ENCODE measurements at places on chromosomes 6 and 20.
A peak's percentile ranks its signal among the peaks of the same experiment; 100 is the strongest.

DNA sequence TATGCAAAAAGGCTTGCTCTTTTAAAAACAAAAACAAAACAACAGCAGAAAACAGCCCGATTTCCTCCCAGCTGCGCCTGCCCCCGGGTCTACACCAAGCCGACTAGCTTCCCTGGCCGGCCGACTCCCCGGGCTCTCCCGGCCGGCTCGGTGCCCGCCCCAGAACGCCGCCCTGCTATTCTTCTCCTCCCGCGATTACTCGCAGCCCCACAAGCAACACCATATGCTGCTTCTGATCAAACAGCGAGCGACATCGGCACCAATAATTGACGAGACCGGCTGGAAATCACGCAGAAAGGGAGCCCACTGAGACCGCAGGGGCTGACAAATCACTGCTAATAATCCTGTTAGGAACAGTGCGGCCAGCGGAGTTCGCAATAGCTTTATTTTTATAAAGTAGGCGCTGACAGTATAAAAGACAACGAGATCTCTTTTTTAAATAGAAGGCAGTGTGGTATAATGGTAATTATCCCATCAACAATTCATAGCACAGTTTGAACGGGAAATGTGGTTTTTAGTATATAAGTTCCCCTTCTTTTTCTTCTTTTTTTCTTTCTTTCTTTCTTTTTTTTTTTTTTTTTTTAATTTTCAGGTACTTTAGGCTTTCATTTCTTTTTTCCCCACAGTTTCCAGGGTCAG is 3.3 kb downstream of the SIM1 start:
- no peak for DNase-seq

DNA sequence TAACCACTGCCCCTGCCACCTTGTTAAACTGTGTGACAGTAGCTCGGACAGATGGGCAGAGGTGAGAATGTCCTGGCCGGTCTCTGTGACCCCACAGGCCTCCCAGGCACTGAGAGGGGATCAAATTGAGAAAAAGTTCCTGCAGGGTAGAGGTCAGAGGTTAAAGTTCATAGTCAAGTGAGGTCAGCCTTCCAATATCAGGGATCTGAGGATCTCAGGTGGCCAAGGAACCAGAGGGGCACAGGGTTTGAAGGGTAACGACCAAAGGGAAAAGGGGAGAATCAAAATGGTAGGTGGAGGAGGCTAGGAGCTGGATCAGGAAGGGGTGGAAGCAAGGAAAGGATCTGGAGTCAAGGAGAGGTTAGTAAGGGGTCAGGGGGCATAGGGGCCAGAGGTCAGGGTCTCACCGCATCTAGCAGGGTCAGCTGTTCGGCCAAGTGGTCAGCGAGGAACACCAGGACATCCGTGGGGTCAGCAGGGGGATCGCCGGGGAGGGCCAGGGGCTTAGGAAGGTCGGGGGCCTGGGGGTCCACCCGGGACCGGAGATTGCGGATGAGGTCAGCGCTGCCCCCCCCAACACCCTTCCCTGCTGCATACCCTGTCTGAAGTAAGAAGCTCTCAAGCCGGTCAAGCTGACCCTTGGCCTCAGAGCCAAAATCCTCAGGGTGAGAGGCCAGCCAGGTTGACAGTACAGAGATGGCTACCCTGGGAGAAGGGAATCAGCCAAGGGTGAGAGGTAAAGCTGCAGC is 2.9 kb downstream of the RGL2 start:
- no peak for DNase-seq

GRCh38 chr20:5156675-5157448 is 30.1 kb downstream of the CDS2 start:
- DNase-seq: no peak

DNA sequence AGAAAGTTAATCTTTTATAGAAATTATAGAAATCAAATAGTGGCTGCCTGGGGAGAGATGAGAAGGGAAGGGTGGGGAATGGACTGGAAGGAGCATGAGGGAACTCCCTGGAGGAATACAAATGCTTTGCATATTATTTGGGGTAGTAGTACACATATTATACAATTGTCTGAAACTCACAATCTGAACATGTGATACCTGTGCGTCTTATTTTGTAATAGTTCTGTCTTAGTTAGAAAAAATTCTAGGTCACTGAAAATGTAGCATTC is 30.7 kb upstream of the SPTLC3 start:
- no peak for DNase-seq

- no peak for DNase-seq
Measured at GRCh38 chr6:77072694-77073409, 390.4 kb downstream of the HTR1B start.

- DNase-seq: no peak
Measured at GRCh38 chr6:20340068-20340848, 61.4 kb upstream of the E2F3 start.

DNA sequence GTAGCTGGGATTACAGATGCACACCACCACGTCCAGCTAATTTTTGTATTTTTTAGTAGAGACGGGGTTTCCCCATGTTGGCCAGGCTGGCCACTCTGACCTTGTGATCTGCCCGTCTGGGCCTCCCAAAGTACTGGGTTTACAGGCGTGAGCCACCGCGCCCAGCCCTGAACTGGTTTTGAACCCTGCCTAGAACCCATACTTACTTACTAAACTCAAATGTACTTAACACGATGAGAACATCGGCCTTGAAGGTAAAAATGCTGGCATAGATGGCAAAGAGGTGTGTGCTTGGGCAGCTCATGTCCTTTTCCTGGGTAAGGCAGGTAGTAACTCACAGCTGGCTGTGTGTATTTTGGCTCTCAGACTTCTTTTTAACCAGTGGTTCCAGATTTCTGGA is 3.2 kb upstream of the ARMC12 start:
- DNase-seq: no peak

DNA sequence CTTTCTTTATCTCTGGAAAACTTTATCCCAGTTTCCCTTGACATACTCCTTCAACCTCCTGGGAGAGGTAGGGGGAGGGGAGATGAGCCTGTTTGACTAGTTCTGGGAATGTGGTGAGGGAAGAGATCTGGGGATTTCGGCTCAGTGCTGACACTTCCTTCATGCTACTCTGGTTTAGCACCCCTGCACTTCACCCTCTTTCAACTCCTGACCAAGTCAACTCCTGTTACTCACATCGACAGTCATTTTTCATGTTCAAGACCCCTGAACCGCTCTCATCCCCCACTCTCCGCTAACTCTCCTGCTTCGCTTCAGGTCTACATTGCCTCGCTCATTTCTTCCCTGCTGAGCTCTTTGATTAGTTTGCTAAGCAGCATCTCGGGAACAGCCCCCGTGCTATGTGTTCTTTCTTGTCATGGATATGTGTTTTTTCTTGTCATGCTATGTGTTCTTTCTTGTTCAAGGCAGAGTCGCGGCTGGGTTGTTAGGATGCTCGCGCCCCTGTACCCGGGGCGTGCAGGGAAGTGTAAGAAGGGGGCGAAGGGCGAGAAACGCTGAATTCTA is 16.6 kb upstream of the TRIM27 start:
- no peak for DNase-seq

GRCh38 chr6:25137480-25137879 is 141.7 kb upstream of the CARMIL1 start:
- no peak for DNase-seq

DNA sequence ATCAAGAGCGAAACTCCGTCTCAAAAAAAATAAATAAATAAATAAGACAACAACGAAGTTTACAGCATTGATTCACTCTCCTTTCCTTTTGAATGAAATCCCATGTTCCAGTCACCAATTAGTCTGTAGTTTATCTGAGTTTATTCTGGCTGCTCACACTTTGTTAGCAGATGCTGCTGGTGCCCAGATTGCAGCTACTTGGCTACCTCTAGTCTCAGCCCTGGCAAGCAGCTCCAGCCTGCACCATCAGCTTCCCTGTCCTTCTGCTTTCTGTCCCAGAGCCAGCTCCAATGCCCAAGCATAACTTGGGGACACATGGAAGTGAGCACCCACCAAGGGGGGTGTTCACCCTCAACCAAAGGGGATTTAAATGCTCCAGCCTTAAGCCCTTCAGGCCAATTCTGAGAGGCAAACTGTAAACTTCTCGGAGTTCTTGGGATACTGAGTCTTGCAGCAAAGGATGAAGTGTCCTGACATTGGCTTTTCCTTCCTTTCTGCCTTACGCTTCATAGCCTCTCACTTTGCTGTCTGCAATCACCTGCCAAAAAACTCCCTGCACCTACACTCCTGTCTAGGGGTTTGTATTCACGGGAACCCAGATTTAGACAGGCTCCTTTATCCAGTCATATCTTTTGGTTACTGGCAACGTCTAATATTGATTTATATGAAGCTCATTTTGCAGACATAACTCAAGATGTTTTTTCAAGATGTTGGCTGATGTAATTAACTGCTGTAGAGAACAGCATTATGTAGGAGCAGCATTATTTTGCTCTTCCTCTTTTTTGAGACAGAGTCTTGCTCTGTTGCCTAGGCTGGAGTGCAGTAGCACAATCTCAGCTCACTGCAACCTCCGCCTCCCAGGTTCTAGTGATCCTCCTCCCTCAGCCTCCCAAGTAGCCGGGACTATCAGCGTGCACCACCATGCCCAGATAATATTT is 9.8 kb upstream of the TASP1 start:
- no peak for DNase-seq

DNA sequence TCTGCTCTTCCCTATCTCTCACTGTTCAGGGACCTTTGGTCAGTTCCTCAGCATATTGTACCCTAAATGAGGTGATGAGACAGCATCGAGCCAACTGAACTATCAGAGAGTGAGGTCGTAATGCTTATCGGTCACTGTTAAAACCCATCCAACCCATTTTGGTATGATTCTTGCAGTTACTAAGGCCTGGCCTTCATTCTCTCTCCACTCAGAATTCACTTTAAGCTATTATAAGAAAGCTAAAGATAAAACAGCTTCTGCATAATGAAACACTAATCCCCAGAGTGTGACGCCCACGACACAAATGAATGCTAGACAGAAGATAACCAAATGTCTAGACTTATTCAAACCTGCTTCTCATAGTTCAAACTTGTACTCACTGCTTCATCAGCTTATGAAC is 175.8 kb downstream of the GMPR start:
- no peak for DNase-seq

GRCh38 chr6:17204533-17204932 is 76.6 kb upstream of the RBM24 start:
- DNase-seq: no peak

GRCh38 chr20:54062812-54063280 is 7.5 kb downstream of the BCAS1 start:
- no peak for DNase-seq

DNA sequence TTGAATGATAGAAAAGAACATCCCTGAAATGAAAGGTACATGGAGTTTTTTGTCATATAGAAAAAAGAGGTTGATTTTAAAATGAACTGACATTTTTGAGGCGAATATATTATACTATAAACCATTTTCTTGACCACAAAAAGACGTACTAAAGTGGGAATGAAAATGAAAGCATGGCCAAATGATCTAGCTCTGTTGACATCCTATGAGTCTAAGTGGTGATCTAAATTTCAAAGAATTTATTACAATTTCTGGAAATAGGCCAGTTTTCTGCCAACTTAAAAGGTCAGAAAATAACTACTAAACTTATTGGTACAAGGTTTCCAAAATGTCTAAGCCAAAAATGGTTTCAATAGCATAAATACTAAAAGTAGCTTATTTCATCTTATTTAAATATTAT is 536.8 kb downstream of the EYS start:
- DNase-seq: no peak

DNA sequence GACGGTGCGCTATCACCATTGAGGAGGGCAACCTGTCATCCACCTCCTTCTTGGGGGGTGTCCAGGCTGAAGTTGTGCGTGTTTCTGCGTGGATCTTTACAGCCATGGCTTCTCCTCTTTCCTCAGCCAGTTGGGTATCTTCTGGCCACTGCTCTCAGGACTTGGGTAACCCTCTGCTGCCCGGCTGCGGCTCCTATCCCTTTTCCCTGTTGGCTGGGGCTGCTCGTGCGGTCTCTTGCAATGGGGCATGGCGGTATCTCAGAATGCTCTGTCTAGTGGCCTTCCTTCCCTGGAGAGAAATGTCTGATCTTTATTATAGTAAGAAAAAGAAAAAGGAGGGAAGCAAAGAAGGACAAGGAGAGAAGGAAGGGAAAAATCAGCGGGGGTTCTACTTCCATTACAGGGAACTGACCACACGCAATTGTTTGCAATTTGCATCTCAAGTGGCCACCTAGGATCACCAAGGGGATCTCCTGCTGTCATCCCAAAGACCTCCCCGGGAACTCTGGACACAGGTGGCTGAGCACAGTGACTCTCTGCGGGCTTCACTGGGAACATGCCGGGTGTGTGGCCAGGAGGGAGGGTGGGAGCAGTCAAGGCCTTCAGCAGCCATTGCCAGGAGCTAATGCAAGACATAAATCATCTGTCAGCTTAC is 60.8 kb downstream of the NPEPL1 start:
- DNase-seq: no peak

- DNase-seq: peak; percentile 65
Measured at GRCh38 chr6:19417713-19418112, 419.5 kb upstream of the ID4 start.

GRCh38 chr20:35108921-35109320 is 16.3 kb upstream of the TRPC4AP start:
- no peak for DNase-seq

GRCh38 chr20:48606841-48607543 is 220.8 kb downstream of the PREX1 start:
- DNase-seq: no peak

GRCh38 chr6:16412982-16413381 is 174.6 kb downstream of the GMPR start:
- DNase-seq: no peak

DNA sequence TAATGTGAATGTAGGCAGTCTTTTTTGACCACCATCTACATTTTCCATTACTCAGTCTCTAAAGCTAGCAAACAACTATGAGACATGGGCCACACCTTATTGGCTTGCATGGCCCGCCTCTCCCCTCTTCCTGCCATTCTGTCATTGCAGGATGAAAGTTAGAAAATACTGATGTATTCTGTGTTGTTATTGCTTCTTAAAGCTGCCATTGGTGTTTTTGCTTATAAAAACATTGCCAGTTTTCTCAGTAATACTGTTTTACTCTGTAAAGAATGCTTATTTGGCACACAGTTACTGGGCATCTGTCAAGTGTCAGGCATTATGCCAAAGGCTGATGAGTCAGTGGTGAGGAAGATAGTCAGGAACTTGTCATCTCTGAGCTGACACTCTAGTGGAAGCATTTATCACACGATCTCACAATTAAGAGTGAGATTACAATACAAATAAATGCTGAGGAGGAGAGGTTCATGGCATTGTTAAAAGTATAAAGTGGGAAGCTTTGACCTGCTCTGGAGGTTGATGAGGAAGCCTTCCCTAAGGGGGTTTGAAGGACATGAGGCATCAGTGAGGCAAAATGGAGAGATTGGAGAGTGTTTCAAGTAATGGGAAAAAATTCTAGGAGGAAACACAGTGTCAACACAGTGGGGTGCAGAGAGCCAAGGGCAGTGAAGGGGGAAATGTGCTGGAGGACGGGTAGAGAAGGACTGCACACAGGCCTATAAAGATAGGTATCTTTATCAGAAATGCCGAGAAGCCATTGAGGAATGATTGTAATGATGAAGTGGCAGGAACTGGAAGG is 14.7 kb downstream of the KLHL32 start:
- peak; percentile 56 for DNase-seq
